ENCODE measurements at places on chromosomes 1 and 21.

DNA sequence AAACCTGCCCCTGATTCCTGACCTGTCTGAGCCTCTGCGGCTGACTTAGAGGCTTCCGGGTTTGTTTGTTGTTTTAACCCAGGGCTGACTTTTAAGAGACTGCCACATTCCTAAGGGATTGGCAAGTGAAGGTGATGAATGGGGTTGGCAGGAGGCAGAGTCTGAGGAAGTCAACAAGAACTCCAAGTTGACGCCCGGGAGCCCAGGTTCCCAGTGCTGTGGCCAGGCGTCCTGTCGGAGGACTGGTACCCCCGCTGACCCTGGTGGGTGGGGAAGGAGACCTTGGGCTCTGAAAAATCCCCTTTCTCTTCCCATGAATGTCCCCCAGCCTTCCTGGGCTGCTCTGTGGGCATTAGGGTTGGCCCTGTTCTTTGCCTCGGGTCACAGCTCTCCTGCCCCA, 19.7 kb upstream of the EPS8L3 start:
- no peak for DNase-seq

GRCh38 chr21:29647353-29647781, 292.4 kb downstream of the GRIK1 start:
- DNase-seq, result no peak

DNA sequence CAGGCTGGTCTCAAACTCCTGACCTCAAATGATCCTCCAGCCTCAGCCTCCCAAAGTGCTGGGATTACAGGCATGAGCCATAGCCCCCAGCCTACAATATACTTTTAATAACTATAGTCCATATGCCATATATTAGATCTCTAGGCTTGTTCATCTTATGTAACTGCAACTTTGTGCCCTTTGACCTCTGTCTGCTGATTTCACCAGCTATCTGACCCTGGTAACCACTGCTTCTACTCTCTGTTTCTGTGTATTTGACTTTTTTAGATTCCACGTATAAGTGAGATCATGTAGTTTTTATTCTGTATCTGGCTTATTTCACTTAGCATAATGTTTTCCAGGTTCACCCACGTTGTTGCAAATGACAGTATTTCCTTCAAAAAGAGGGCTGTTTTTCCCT, 25.5 kb downstream of the STUM start:
- DNase-seq, result no peak

DNA sequence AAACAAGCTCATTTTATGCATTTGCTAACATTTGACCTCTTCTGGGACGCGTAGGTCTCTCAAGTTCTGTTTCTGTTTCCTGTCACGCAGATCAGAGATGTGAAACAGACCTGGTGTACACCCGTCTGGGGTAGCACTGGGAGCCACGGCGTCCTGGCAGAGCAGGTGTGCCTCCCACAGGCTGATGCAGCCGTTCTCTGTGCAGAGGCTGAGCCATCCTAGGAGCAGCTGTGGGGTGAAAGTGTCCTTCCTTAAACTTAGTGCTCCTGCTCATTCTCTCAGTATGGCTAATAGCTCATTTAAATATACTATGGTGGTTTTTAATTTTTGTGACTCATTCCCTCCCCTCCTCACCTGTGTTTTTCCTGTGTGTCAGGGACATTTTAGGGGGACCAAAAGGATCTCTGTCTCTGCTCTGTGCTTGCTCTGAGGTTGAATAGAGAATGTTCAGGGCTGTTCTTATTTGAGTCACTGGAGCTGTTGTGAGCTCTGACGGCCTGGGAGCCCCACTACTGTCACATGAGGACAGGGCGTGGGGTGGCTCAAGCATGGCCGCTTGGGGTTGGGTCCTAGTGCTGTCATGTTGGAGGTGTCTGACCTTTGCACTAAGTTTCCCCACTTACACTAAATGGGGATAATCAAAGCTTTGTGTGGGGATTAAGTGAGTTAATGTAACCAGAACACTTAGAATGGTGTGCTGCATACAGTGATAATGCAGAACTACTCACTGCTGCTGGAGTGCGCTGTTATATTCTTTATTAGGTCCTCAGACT, 43.0 kb downstream of the GALNT2 start:
- no peak for DNase-seq

GRCh38 chr1:167587872-167588271, 34.3 kb upstream of the CREG1 start:
- no peak for DNase-seq

DNA sequence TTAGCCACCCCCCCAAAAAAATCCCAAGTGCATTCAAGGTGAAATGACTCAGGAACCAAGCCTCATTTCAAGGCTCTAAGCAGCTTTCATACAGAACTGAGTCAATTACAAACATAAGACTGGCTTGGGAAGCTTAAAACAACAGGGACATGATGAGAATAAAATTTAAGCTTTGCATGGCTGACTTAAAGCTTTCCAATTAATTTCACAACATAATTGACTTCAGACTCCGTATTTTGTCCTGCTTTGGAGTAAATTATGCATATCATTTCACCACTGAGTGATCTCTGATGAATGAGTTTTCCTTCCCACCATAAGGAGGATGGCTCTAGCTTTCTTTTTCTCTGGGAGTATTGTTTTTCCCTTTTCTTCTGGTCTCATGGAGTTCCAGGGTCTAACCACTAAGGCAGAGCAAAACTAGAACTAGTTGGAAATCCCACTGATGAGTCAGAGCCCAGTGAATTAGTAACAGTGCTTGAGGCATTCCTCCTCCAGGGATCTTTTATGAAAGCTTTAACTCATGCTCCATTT, 72.8 kb downstream of the XCL2 start:
- no peak for DNase-seq

DNA sequence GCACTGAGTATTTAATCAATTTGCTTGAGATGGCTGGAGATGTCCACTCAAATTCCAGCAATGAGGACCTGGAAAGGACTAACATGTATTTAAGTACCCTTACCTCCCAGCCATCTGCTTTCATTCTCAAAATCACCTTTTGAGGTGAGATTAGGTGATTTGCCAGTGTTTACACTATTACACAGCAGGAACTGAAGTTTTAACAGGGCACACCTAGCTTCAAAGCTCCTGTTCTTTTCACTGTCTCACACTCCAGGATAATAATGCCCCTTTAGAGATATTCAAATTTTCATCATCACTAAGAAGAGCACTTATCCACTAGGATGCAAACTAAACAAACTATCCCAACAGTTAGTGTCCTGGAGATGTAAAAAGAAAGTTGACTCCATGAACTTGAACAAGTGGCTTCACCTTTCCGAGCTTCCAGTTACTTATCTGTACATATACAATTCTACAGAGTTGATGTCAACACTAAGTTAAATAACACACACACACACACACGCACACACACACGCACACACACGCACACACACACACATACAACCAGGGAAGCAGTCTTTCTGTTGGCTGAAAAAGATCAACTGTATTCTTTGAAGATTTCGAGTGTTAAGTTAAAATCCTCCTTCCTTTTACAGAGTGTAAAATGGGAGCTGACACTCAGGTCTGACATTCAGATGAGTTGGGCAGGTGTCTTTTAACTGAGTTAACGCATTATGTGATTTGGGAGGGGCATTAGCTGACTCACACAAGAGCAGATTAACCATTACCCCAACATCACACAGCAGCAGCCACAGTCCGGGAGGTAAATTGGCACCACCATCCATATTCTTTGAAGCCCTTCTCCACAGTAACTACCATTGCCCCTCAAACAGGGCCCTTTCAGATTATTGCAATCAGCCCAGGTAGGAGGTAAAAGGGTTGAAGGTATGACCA, 15.5 kb upstream of the JAK1 start:
- no peak for DNase-seq

DNA sequence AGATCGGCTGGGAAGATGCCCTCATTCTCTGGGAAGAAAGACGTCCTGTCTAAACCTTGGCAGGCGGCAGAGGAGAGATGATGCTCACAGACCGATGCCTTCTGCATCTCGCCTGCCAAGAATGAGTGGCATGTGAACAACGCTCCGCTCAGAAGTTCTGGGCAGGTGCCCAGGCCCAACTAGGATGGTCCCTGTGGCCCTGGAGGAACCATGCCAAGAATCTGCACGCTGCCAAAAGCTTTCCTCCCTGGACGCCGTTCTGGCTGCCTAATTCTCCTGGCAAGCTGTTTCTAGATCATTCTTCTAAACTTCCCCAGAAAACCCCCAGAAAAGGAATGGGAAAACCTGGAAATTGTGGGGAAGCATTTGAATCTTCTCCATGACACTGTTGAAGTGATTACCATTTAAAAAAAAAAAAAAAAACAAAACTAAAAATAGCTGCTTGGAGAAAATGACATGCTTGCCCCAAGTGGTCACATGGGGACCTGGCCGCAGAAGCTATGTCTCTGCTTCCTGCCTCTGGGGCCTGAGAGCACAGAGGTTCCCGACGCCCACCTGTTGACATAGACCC, 440.9 kb downstream of the PRDM2 start:
- no peak for DNase-seq

Measured in lower leg skin (tissue), 4 donors.